ENCODE measurements at places on chromosomes 3 and 15.

DNA sequence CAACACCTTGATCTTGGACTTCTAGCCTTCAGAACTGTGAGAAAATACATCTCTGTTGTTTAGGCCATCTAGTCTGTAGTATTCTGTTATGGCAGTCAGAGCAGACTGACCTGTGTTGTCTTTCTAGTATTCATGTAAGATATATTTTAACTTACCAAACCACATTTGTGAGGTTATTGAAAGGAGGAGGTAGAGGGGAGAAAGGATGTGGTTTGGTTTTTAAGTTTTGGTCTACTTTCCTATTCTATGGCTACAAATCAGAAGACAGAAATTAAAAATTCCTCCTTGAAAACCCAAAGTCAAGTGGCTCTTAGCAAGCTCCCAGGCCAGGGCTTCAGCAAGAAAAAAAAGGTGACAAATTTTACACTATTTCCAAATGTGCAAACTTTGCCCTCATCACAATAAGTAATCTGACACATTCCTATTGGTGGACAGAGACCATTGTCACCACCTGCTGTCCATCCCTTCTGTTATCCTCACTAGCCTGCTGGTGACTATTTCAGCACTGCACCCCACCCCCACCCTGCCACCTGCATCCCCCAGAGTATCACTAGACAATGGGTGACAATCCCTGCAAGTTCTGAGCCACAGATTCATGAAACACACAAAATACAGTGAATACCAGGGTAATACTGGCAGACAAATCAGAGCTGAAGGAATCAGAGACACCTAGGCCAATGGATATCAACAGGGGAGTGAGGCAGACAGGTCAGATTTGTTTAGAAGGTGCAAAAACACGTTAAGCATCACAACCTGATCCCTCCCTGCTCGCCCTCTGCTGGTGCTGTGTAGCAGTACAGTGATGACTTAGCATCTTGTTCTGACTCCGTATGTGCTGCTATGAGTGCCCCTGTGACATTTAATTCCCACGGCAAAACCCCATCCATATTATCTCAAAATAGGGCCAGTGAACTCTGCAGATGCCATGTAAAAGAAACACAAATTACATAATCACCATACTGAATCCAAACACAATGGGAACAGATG is 79.0 kb upstream of the DCLK3 start:
- no peak overlapping the region for H3K27ac ChIP-seq
- no peak overlapping the region for H3K4me3 ChIP-seq
- H3K36me3 ChIP-seq: peaks cover 69% of the 10 kb centered on the region
- DNase-seq: no peak
- H3K27me3 ChIP-seq: no peaks in the 10 kb centered on the region

- DNase-seq: no peak
- no peaks in the 10 kb centered on the region for H3K27me3 ChIP-seq
- H3K27ac ChIP-seq: no peak overlapping the region
- H3K36me3 ChIP-seq: no peaks in the 10 kb centered on the region
- H3K4me1 ChIP-seq: peaks cover 16% of the 10 kb centered on the region
- no peak overlapping the region for H3K4me3 ChIP-seq
These were observed 5.3 kb upstream of the LIPC start for GRCh38 chr15:58426501-58426900.

- no peak overlapping the region for H3K4me3 ChIP-seq
- DNase-seq: peak; percentile 68
- H3K27ac ChIP-seq: peak overlapping the region; percentile 86
- no peaks in the 10 kb centered on the region for H3K36me3 ChIP-seq
- no peaks in the 10 kb centered on the region for H3K27me3 ChIP-seq
These were observed 180.0 kb upstream of the TGFBR2 start for GRCh38 chr3:30426293-30426993.

DNA sequence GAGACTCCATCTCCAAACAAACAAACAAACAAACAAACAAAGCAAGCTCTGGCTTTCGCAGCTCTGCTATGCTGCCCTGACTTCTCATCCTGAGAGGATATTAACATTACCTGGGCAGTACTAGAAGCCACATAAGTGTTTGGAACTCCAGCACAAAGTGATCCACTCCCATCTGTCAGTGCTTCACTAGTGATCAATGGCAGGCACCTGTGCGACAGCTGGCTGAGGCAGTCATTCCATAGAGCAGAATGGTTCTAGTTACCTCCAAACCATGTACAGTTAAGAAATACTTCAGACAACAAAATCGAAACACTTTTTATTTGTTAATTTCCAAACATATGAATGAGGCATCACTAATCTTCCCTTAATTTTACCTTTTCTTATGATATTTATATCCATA is 2.8 kb upstream of the MB21D2 start:
- H3K4me1 ChIP-seq: peaks cover 49% of the 10 kb centered on the region
- no peak for DNase-seq
- H3K36me3 ChIP-seq: no peaks in the 10 kb centered on the region
- no peak overlapping the region for H3K4me3 ChIP-seq

DNA sequence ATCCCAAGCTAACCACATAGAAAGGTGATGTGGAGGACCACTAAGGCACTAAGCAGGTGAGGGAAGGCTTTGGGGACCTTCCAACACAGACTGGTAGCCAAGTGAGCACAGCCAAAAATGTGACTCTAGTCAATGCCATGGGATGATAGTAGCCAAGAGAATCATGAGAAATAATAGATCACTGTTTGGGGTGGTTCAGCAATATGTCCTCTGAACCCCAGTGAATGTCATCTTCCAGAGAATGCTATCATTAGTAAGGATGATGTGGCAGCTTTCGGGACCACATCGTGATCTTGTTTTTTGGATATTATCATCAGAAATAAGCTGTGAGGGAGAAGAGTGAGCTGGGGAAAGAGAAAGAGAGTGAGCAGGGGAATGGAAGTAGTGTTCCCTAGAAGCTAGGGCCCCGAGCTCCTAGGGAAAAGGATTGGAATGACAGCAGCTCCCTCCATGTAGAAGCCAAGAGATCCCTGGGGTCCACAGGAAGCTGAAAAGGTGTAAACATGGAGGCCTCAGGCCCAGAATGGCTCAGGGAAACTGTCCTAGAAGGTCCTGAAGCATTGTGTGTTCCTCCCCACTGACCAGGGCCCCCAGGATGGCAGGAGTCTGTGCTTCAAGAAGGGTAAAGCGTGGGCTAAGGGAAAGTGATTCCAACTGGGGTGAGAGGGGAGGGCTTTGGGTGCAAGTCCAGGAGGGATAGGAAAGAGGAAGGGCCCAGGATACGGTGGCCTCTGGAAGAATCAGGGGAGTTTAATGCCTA is 56.6 kb upstream of the KLF13 start:
- H3K27ac ChIP-seq: no peak overlapping the region
- DNase-seq: no peak
- no peaks in the 10 kb centered on the region for H3K36me3 ChIP-seq
- H3K4me1 ChIP-seq: peaks cover 20% of the 10 kb centered on the region
- H3K27me3 ChIP-seq: no peaks in the 10 kb centered on the region
- H3K4me3 ChIP-seq: no peak overlapping the region

DNA sequence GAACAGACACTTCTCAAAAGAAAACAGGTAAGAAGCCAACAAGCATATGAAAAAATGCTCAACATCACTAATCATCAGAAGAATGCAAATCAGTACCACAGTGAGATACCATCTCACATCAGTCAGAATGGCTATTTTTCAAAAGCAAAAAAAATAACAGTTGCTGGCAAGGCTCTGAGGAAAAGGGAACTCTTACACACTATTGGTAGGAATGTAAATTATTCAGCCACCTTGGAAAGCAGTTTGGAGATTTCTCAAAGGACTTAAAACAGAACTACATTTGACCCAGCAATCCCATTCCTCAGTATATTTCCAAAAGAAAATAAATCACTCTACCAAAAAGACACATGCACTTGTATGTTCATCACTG is 95.6 kb downstream of the APBA2 start:
- no peak overlapping the region for H3K4me3 ChIP-seq
- no peaks in the 10 kb centered on the region for H3K36me3 ChIP-seq
- DNase-seq: no peak
- no peak overlapping the region for H3K27ac ChIP-seq
- peaks cover 4% of the 10 kb centered on the region for H3K4me1 ChIP-seq

DNA sequence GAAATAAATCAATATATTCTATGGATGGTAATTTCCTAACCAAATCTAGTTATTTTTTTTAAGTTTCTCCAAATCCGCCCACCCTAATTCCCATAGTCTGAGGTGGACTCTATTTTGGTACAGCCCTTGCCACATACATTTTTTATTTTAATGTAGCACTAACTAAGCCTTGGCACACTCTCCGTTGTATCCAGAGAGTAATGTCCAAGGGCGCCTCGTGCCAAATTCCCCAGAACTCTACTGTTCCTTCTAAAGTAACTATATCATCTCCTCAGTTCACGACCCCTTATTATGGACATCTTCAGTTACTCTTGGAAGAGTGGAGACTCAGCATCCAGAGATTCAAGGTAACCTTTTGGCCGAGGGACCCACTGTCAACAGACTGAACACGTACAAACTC is 1.3 kb downstream of the VGLL3 start:
- no peaks in the 10 kb centered on the region for H3K36me3 ChIP-seq
- H3K4me1 ChIP-seq: peaks cover 16% of the 10 kb centered on the region
- H3K4me3 ChIP-seq: peak overlapping the region; percentile 71
- peaks cover 40% of the 10 kb centered on the region for H3K27me3 ChIP-seq
- peak overlapping the region; percentile 83 for H3K27ac ChIP-seq

DNA sequence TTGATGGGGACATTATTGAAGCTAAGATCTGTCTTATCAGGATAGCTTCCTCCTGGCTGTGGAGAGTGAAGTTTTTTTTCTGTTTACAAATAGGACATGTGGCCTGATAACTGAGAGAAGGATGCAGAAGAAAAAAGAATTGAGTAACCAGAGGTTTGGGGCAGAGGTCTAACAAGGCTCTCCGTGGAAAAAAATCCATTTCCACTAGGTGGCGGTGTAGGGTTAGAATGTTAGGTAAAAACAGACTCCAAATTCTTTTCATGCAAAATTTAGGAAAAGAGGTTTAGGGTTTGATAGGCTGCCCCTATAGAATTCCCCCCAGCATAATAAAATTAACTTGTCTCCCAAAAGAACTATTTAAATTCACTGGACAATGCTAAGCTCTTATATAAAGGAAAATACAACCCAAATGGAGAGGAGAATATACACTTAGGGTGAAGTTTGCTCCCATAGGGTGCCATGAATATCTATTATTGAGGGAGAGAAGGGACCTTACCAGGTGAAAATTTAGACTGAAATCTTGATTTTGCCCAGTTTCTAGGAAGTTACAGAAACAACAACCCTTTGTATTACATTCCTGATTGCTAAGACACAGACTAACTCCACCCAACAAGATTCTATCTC is 1560.4 kb downstream of the OTOL1 start:
- H3K27me3 ChIP-seq: no peaks in the 10 kb centered on the region
- H3K27ac ChIP-seq: no peak overlapping the region
- no peaks in the 10 kb centered on the region for H3K4me1 ChIP-seq
- H3K36me3 ChIP-seq: no peaks in the 10 kb centered on the region
- DNase-seq: no peak

DNA sequence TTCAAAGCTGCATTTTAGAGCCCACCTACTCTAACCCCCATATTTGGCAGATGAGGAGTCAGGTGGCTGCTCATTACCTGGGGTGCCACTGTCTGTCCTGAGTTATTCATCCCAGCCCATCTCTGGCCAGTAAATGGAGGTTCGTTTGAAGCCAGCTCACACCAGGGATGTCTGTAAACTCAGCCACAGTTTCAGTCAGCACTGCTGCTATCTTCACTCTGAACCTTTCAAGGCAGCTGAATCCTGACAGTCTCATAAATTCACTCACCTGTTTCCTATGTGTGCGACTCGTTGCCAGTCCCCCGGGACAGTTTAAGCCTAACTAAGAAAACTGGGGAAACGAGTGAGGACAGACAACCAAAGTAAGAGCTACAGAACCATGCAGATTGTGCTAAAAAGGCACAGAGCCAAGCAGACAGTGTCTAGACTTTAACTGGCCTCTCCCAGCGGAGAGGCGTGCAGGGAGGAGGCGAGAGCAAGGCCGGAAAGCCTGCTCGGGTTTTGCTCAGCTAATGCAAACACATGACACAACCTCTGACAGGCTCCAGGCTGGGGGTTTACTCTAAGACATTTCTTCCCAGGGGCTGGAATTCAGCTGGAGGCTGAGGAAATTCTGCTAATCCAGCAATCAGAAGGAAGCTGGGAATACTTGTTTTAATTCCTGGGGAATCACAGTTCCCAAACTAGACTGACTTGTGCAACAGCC is 12.0 kb downstream of the FSTL1 start:
- peaks cover 98% of the 10 kb centered on the region for H3K4me1 ChIP-seq
- peak overlapping the region; percentile 11 for H3K4me3 ChIP-seq
- peak overlapping the region; percentile 68 for H3K27ac ChIP-seq
- H3K27me3 ChIP-seq: no peaks in the 10 kb centered on the region

- H3K36me3 ChIP-seq: no peaks in the 10 kb centered on the region
- H3K4me3 ChIP-seq: no peak overlapping the region
- DNase-seq: no peak
- H3K27me3 ChIP-seq: no peaks in the 10 kb centered on the region
- no peak overlapping the region for H3K27ac ChIP-seq
These were observed 586.1 kb upstream of the DPPA4 start for GRCh38 chr3:109923431-109923830.

DNA sequence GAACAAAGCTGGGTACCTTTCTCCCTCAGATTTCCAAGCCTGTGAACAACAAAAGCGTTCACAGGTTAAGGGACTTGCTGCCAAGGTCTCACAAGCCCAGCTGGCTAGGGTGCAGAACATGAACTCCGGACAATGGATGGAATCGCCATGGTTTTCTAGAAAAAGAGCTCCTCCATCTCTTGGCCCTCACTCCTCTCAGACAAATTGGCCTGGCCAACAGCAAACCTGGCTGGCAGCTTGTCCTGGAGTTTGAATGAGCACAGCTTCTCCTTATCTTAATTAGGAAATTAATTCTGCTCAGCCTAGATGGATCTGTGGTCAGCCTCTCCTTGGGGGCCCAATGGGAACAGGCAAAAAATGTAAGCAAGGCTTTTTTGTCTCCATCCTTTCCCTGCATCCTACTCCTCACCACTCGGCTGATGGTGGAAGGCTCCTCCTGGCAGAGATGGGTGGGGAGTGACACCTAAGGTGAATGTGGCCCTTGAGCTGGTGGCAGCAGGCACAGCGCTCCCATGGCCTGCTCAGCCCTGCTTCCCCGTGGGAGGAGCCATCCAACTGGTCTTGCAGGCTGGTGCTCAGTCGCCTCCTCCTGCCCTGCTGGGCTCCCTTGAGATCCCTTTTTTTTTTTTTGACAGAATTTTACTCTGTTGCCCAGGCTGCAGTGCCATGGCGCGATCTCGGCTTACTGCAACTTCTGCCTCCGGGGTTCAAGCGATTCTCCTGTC is 5.8 kb downstream of the KLHL25 start:
- H3K4me1 ChIP-seq: peaks cover 38% of the 10 kb centered on the region
- no peak overlapping the region for H3K4me3 ChIP-seq
- H3K27ac ChIP-seq: no peak overlapping the region
- H3K27me3 ChIP-seq: no peaks in the 10 kb centered on the region
- DNase-seq: no peak
- no peaks in the 10 kb centered on the region for H3K36me3 ChIP-seq

GRCh38 chr15:68341760-68342725 is 64.5 kb downstream of the FEM1B start:
- no peaks in the 10 kb centered on the region for H3K27me3 ChIP-seq
- no peak overlapping the region for H3K4me3 ChIP-seq
- no peak for DNase-seq
- H3K27ac ChIP-seq: peak overlapping the region; percentile 93
- no peaks in the 10 kb centered on the region for H3K36me3 ChIP-seq
